NCI-H1436 treated with DMSO at 0.1 percent for 48 hours (cell line): ENCODE measurements at places on chromosomes 5 and 9.

DNA sequence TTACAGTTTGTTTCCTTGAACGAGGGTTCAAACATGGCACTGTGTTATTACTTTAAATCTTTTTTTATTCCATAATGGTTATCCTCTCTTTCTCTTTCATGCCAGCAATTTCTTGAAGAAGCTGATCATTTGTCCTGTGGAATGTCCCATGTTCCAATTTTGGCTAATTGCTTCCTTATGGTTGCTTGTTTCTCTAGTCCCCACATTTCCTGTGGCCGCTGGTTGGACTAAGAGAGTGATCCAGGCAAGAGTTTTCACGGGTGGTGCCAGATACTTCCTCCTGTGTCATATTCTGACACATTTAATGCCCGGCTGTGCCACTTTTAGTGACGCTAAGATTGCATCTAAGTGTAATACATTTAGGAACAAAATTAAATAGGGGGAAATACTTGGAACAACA, 83.8 kb upstream of the FAM169A start:
- DNase-seq = no peak

GRCh38 chr5:113000466-113000865, 23.9 kb downstream of the DCP2 start:
- DNase-seq = no peak

- DNase-seq = no peak
Observed at GRCh38 chr9:101787891-101788290, 49.4 kb upstream of the GRIN3A start.

- no peak for DNase-seq
Observed at GRCh38 chr5:174581479-174581878, 142.9 kb upstream of the MSX2 start.

DNA sequence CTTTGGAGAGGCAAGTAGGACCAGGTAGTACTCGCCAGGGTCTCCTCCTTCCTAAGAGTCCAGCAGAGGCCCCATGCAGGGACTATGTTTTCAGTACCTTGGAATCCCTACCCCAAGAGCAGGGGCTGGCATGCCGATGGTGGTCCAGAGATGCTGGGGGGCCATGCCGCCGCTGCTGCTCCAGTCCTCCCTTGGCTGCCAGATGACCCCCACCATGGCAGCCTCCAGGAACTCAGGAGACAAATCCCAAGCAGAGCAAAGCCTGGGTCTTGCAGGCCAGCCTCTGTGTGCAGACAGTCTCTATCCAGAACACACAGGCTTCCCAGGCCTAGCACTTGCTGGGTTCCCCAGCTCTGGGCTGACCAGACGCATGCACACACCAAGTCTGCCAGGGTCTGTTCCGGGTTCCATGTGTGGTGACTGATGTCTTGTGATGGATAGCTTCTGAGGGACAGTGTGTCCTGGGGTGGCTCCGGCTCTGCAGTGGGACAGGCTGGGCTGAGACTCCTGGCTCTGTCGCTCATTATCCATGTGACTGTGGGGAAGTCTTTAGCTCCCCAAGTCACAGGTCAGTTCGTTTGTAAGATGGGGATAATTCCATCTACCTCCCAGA, 127.3 kb downstream of the CRB2 start:
- no peak for DNase-seq

DNA sequence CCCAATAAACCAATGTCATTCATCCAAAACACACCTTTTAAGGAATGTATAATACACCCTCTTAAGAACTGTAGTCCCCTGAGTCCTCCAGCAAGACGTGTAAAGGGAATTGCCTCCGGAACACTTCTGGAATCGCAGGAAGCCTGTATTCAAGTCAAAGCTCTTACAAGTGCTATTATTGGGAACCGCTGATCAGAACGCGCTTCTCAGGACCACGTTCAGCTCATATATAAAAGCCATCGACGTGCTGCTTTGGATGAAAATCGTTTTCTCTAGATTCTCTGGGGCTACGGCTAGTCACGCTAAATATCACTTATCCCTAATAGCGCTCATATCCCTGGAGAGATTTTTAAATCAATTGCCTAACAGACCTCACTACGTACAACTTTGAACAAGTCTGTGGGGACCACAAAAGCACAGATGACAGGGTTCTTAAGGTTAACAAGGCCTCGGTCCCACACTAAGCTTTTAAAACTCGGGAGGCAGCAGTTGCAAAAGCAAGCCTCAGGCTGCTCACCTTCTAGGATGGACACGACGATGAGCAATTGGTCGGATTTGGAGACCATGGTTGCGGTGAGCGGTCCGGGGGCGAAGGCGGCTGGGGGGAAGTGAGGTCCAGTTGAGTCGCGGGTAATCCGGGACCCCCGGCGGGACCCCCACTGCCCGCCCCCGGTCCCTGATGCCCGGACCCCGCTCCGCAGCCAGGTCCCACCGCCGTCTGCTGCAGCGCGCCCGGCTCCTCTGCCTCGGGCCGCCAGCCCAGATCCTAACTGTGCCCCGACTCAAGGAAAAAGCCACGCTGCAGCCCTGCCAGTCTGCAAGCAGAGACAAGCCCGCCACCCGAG, 548 bp downstream of the CEP120 start:
- DNase-seq = no peak

- DNase-seq = no peak
Observed at GRCh38 chr5:76331126-76331525, 72.0 kb upstream of the IQGAP2 start.

- DNase-seq = no peak
Observed at GRCh38 chr5:24854850-24855249, 210.1 kb upstream of the CDH10 start.

GRCh38 chr9:109477258-109478050, 20.7 kb downstream of the PTPN3 start:
- DNase-seq = no peak

GRCh38 chr5:154309805-154310204, 119.3 kb downstream of the GALNT10 start:
- DNase-seq = no peak

GRCh38 chr5:172104801-172105701, 83.0 kb downstream of the STK10 start:
- DNase-seq = no peak

DNA sequence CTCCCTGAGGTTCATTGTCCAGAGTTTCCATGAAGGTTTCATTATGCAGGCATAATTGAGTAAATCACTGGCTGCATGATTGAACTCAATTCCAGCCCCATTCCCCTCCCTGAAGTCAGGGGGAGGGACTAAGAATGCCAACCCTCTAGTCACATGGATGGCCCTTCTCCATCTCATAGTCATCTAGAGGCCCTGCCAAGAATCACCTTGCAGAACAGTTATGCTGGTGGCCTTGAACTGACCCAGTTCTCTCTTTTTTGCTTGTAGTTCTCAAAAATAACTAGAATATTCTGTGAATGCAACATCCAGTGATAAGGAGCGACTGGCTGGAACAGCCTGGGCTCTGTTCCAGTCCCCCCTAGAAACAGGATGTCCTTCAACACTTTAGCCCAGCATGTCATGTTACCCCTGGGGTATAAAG, 31.7 kb downstream of the SLC35A4 start:
- no peak for DNase-seq

DNA sequence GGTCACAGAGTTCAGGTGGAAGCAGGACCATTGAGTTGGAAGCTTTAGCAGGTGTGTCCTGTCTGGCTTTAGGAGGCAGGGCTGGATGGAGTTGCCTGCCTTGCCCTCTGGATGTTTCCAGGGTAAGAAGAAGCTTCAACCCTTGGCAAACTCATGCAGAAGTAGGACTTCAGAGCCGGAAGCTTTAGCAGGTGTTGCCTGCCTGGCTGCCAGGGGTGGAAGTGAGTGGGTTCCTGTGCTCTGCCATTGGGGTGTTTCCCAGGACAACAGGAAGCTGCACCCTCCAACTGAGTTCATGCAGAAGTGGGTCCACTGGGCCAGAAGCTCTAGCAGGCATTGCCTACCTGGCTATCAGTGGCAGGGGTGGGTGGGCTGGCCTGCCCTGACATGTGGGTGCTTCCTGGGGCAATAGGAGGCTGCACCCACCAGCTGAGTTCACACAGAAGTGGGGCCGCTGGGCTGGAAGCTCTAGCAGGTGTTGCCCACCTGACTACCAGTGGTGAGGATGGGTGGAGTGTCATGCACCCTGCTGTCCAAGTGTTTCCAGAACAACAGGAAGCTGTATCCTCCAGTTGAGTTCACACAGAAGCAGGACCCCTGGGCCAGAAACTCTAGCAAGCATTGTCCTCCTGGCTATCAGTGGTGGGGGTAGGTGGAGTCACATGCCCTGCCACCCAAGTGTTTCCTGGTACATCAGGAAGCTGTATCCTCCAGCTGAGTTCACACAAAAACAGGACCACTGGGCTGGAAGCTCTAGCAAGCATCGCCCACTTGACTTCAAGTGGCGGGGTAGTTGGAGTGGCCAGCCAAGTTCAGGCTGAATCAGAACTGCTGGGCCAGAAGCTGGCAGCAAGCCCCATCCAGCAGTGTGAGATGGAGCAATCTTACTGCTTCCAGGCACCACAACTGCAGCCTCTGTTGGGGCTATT, 24.6 kb downstream of the LOX start:
- DNase-seq = no peak

DNA sequence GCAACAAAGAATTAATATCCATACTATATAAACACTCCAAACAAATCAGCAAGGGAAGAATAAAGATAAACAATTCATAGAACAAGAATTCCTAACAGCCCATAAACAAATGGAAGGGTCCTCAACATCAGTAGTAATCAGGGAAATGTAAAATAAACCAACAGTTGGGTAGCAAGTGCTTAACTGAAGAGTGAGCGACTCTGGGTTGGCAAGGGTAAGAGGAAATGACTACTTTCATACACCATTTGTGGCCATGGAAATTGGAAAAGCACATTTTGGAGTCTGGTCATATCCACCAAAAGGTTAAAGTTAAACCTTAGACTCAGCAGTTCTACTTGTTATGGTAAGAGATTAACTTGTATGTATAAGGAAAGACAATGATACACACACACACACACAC, 17.4 kb upstream of the RORB start:
- no peak for DNase-seq

DNA sequence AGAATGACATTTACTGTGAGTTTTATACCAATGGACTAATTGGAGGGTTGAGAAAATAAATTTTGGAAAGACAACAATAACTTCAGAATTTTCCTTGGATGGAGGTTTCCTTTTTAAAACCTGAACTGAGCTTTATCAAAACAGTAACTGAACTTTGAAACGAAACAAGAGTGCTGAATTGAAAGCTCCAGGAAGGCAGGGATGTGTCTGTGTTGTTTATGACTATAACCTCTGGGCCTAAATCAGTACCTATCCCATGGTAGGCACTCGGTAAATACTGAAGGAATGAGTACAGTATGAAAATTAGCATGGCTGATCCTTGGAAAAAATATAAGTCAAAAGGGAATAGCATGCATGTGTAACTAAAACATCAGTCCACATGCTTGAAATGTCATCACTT, 93.9 kb downstream of the GHR start:
- no peak for DNase-seq

GRCh38 chr9:71353720-71354119, 232.3 kb upstream of the TRPM3 start:
- DNase-seq = no peak
